ENCODE measurements at places on chromosomes 5 and 9.
A peak's percentile ranks its signal among the peaks of the same experiment; 100 is the strongest.

DNA sequence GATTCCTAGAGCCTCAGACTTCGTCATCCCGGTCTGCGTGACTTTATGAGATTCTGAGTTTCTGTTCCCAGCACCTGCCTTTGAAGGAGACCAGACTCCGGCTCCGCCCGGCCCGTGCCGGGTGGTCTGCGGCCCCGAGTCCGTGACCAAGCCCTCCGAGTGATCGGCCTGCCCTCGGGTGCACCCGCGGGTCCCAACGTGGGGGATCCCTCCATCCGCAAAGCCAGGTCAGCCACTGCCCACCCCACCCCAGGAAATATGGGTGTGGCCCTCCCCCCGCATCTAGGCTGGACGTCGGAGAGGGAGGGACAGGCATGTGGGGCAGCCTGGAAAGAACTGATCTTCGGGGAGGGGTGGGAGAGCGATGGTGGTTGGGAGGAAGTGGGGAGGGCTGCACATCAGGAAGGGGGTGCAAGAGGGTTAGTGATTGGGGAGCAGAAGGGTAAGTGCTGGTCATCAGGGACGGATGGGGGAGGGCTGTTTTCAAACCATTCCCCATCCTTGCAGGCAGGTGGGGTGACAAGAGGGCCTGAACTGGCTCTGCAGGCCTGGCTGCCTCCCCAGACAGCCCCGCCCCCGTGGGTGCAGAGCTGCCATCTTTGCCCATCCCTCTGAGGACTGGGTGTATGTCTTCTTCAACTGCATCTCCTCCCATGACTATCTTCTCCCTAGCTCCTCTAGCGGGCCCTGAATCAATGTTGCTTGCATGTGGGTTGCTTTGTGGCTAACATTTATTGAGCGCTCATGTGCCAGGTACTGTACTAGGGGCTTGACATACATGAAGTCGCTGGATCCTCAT is 747 bp downstream of the LRSAM1 start:
- peak; percentile 25 for DNase-seq

DNA sequence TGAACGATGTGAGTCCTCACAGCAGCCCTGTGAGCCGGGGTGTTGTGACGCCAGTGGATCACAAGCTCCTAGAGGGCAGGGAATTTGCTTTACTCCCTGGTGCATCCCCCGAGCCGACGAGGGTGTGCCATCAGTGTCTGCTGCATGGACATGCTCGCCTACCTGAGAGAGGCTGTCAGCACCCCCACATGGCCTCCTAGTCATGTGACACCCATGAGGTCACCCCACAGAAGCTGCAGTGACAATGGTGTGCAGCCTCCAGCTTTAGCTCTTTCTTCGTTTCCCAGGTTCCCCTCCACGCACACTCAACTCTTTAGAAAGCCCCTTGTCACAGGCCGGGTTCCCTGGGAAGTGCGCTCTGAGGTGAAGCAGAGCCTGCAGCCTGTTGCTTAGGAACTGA is 19.8 kb upstream of the GABBR2 start:
- DNase-seq, result no peak

- no peak for DNase-seq
Measured at GRCh38 chr5:75322066-75322465, 15.0 kb upstream of the HMGCR start.

DNA sequence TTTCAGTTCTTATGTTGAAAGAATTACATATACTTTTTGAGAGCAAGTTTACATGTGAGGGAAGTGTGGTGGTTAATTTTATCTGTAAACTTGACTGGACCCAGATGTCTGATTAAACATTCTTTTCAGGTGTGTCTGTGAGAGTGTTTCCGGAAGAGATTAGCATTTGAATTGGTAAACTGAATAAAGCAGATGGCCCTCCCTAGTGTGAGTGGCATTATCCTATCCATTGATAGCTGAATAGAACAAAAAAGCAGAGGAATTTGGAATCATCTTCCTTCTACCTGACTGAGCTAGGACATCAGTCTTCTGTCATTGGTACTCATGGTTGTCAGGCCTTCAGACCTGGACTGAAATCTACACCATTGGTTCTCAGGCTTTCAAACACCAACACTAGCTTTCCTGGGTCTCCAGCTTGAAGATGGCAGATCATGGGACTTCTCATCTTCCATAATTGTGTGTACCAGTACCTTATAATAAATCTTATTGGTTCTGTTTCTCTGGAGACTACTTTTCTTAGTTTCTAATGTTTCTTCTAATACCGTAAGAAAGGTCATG is 36.6 kb downstream of the NREP start:
- no peak for DNase-seq

DNA sequence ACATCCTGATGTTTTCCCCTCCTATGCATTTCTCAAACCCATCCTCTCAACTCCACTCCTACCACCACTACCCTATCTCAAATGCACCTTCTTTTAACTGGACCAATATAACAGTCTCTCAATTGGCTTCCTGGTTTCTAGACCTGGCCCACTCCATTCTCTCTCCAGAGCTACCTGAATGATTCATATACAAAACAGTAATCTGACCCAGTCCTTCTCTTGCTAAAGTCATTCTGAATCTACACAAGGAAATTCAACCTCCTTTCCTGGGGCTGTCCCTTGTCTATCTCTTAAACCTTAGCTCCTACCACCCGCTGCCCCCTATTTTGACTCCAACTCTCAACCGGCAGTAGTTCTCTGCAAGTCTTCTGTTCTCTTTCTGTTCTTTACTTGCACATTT is 97.2 kb downstream of the PCSK1 start:
- no peak for DNase-seq

- DNase-seq, result no peak
Measured at GRCh38 chr5:33997331-33997983, 10.4 kb downstream of the AMACR start.

DNA sequence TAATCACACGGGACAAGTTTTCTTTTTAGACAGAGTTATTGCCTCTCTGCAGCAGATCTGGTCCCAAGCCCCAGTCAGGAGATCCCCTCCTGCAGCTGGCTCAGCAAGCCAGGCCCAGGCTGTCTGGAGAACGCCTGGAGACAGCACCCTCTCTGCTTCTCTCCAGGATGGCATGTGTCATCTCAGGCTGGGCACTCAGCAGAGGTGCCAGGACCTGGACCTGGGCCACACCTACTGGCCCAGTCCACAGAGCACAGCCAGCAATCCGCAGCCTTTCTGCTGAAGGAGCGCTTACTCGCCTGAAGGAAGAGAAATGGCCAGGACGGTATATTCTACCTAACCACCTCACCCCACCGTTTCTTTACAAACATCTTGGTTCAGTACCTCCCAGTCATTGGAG is 4.7 kb upstream of the TBC1D9B start:
- DNase-seq, result no peak

- no peak for DNase-seq
Measured at GRCh38 chr9:123894822-123895221, 35.1 kb downstream of the DENND1A start.

GRCh38 chr9:6113312-6113711 is 97.9 kb upstream of the RANBP6 start:
- DNase-seq, result no peak

GRCh38 chr5:83548581-83548980 is 77.0 kb downstream of the VCAN start:
- no peak for DNase-seq

- DNase-seq, result no peak
Measured at GRCh38 chr5:94694671-94695070, 76.2 kb downstream of the SLF1 start.

DNA sequence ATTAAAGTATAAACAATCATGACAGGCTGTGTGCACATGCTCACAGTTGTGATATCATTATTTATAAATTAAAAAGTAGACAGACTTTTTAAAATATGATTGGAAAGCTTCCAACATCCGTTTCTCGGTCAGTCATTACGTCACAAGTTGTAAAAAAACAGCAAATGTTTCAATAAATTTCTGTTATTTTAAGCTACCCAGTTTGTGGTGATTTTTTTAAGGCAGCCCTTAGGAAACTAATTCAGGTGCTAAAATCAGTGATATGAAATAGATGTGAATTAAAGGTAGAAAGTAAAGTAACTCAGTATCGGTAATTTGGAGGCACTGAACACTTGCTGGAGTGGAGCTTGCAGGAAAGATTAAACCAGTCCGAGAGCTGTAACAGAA is 1.2 kb downstream of the CCNH start:
- DNase-seq, result no peak

DNA sequence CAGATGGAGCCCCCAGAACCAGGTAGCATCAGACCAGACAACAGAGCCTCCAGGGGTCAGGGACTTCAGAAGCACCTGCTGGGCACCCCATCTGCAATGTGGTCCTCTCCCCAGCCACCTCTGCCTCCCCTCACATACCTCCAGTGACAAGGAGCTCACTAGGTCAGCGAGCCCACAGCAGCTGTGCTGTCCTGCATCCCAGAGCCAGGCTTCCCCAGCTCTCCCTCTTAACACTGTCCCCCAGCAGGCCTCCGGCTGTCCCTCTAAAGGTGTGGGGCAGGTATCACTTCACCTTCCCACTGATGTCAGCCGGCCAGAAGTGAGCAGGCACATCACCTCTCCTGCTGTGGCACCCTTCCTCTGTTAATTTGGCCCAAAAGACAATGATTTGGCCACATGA is 83.6 kb downstream of the LMX1B start:
- no peak for DNase-seq

DNA sequence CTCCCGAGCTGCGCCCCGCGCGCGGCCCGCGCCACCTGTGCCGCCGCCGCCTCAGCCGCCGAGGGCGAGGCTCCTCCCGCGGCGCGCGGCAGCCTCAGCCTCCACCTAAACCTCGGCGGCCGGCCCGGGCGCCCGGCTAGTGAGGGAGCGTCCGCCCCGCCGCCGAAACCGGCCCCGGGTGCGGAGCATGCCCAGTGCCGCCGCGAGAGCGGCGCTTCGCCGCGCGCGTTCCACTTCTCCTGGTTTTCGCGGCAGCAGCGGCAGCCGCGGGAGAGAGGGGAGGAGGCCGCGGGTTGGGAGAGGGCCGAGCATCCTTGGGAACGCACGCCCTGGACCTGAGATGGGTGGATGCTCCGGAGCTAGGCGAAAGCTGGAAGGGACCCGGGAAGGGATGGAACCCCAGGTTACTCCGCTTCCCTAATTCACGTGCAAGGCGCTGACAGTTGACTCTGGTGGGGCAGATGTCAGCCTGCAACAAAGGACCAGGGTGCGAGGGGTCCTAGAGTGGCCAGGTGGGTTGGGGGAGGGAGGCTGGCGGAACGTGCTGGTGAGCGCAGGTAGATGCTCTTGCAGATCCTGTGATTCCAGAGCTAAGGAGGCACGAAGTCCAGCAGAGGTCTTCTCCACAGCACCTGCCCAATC is at the start of gene CTNND2:
TSS of gene CTNND2 (minus strand) at position 182 of the 642 bp plus-strand sequence. CDS start 593 bp downstream, outside the sequence.
- peak; percentile 37 for DNase-seq

DNA sequence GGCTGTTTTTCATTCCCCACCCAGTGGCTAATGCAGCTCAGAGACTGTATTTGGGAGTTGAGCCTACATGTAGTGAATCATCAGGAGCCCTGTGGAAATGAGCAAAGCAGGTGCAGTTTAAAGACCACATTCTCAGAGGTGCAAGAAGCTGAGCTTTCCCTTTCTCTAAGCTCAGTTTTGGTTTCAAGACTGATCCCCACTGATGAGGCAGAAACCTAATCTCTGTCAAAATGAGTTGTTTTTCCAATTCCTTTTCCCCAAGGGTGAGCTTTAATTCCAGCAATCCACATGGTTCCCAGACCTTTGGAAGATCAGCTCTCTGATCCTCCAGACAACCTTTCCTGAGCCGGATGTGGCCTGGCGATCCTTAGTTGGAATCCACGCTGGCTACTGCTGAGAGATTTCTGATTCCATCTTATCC is 420.5 kb downstream of the EBF1 start:
- DNase-seq, result no peak

DNA sequence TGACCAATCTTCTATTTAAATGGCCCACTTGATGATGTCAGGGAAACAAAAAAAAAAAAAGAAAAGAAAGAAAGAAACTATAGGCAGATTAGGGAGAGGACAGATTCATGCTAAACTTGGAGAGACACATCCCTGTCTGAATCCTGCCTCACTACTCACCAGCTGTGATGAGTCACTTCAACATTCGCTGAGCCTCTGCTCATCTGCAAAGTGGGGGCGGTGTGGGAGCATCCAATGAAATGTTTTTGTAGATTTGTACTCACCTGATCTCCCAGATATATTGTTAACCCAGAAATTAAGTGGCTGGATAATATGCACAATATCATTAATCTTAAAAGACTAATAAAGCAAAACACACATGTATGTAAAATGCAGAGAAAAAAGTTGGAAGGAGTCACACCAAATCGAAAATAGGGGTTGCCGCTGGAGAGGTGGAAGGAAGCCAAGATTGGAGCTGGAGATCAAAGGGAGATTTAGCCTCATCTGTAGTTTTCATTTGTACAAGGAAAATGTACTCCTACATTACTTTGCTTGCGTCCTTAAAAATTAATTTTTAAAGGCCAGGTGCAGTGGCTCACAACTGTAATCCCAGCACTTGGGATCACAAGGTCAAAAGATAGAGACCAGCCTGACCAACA is 17.0 kb upstream of the ERGIC1 start:
- no peak for DNase-seq

GRCh38 chr5:133284306-133284705 is 232.5 kb downstream of the HSPA4 start:
- no peak for DNase-seq

GRCh38 chr9:90019626-90020025 is 414.8 kb downstream of the GADD45G start:
- no peak for DNase-seq

DNA sequence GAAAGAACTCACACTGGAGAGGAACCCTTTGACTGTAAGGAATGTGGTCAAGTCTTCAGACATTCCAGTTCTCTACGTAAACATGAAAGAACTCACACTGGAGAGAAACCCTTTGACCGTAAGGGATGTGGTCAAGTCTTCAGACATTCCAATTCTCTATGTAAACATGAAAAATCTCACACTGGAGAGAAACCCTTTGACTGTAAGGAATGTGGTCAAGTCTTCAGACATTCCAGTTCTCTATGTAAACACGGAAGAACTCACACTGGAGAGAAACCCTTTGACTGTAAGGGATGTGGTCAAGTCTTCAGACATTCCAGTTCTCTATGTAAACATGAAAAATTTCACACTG is 32.6 kb downstream of the MAPK9 start:
- DNase-seq, result no peak

- DNase-seq, result no peak
Measured at GRCh38 chr5:81853030-81853357, 102.1 kb upstream of the SSBP2 start.

- DNase-seq, result no peak
Measured at GRCh38 chr9:100213730-100214477, 114.9 kb downstream of the INVS start.

GRCh38 chr9:70475211-70475610 is 60.8 kb upstream of the KLF9 start:
- no peak for DNase-seq

GRCh38 chr9:107176436-107177151 is 106.5 kb upstream of the RAD23B start:
- DNase-seq, result no peak

GRCh38 chr5:14594378-14595074 is 12.9 kb downstream of the OTULINL start:
- no peak for DNase-seq

- no peak for DNase-seq
Measured at GRCh38 chr5:137565450-137565849, 66.3 kb upstream of the SPOCK1 start.

DNA sequence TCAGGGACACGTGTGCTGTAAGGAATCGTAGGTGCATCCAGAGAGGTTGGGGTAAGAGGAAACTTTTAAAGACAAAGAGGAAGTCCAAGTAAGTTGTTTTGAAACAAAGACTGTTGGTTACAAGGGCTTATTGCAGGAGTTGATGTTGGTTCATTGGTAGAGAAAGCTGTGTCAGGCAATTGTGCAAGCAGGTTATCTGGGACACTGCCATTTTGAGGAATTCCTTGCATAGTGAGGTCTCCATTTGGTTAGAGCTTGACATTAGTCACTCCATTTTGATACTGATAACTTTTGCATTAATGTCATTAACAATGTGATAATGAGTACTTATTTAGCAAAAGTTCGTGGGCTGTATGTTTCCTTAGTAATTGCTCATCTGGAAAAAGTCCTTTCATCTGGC is 24.9 kb downstream of the CNOT6 start:
- DNase-seq, result no peak
